Upper lobe of left lung (tissue), 6 donors: ENCODE measurements at places on chromosomes 11 and 22. TPM values are rescaled to one million over a fixed set of nuclear protein-coding genes. Genes with fewer than 3 reads are reported as not detected.

GRCh38 chr11:32920570-32920969 is 28.0 kb downstream of the QSER1 start:
- no peak overlapping the region for H3K27ac ChIP-seq
- no peak overlapping the region for H3K4me3 ChIP-seq
- H3K27me3 ChIP-seq: no peaks in the 10 kb centered on the region
- H3K36me3 ChIP-seq: no peaks in the 10 kb centered on the region
- DNase-seq: no peak

- H3K36me3 ChIP-seq: peaks cover 1% of the 10 kb centered on the region
- no peaks in the 10 kb centered on the region for H3K27me3 ChIP-seq
- H3K4me3 ChIP-seq: no peak overlapping the region
- DNase-seq: no peak
These were observed 18.5 kb downstream of the DHCR7 start for GRCh38 chr11:71429701-71430100.

GRCh38 chr11:72234514-72234830 is 9.5 kb downstream of the PHOX2A start:
- no peak overlapping the region for H3K27ac ChIP-seq
- H3K4me1 ChIP-seq: peaks cover 13% of the 10 kb centered on the region
- no peaks in the 10 kb centered on the region for H3K27me3 ChIP-seq

- no peak for DNase-seq
- H3K4me1 ChIP-seq: no peaks in the 10 kb centered on the region
- no peaks in the 10 kb centered on the region for H3K27me3 ChIP-seq
- H3K27ac ChIP-seq: no peak overlapping the region
- no peak overlapping the region for H3K4me3 ChIP-seq
These were observed 6.6 kb upstream of the PTS start for GRCh38 chr11:112219476-112220232.

DNA sequence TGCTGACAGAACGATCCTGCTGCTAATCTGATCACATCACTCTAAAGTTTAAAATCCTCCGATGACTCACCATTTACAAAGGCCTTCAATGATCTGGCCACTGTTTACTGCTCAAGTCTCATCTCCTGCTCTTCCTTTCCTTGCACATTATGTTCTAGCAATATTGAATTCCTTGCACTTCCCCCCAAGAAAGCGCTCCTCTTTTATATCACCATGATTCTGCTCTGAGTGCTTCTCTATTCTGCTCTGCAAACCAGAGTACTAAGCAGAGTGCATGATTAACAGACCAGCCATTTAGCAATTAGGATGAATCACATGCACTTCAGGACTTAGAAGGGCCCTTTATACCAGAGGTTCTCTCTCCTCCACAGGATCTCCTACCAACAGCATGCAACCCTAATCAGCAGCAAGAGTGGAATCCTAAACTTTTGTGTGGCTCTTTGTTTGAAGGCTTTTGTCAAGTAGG is 1122.8 kb upstream of the CCDC90B start:
- H3K36me3 ChIP-seq: no peaks in the 10 kb centered on the region
- H3K27ac ChIP-seq: no peak overlapping the region
- no peak for DNase-seq
- no peaks in the 10 kb centered on the region for H3K4me1 ChIP-seq
- no peak overlapping the region for H3K4me3 ChIP-seq
- H3K27me3 ChIP-seq: no peaks in the 10 kb centered on the region

DNA sequence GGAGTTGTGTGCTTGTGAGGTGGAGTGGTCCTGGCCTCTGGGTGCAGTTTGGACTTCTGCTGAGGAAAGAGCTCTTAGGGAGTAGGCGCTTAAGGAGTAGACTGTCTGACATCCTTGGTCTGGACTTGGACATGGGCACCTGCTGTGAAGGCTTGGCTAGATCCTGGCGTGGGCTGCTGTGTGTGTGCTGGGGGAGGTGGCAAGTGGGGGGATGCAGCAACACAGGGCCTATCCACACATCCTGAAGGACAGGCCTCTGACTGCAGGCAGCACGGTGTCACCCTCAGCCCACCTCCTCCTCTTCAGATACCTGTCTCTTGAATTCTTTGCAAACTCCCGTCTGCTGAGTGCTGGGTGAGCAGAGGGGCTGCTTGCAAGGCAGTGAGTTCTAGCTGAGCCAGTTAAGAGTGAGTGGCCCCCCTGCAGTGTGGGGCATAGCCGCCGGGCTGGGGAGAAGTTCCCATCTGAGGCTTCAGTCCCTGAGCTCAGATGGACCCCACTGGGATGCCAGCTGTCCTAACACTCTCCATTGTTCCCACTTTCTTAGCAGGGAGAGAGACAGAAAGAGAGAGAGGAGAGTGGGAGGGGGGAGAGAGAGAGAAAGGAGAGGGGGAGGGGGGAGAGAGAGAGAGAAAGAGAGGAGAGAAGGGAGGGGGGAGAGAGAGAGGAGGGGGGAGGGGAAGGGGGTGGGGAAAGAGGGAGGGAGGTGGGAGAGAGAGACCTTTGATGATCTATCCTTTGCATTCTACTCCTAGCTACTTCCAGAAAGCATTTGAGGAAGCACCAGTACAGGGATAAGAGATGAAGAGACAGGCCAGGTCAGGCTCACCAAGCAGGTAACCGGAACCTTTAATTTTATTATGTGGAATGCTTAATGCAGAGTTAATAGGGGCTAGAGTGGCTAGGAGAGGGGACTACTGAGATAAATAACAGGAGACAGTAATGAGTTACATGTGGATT is 12.6 kb downstream of the SOX10 start:
- no peak overlapping the region for H3K27ac ChIP-seq
- no peaks in the 10 kb centered on the region for H3K4me1 ChIP-seq
- H3K27me3 ChIP-seq: no peaks in the 10 kb centered on the region
- no peak overlapping the region for H3K4me3 ChIP-seq
- no peak for DNase-seq

- H3K4me3 ChIP-seq: no peak overlapping the region
- H3K36me3 ChIP-seq: no peaks in the 10 kb centered on the region
- H3K4me1 ChIP-seq: peaks cover 25% of the 10 kb centered on the region
- H3K27ac ChIP-seq: no peak overlapping the region
- no peak for DNase-seq
These were observed 14.5 kb downstream of the ST3GAL4 start for GRCh38 chr11:126370016-126370415.

- no peak for DNase-seq
- H3K27me3 ChIP-seq: no peaks in the 10 kb centered on the region
- H3K36me3 ChIP-seq: no peaks in the 10 kb centered on the region
- peak overlapping the region; percentile 76 for H3K27ac ChIP-seq
These were observed 8.0 kb downstream of the NUMA1 start for GRCh38 chr11:72072348-72072747.

The SLC22A8 gene
- total RNA-seq: not detected

The SCGB1D2 gene
- total RNA-seq: not detected

The SAA1 gene
- 18.2 TPM for total RNA-seq

The OR52A1 gene
- not detected for total RNA-seq

The TEX54 gene
- total RNA-seq: not detected

The CD3G gene
- 1.00 TPM for total RNA-seq
